Right lung (tissue), 10 donors: ENCODE measurements at places on chromosomes 11 and 22. TPM values are rescaled to one million over a fixed set of nuclear protein-coding genes. Genes with fewer than 3 reads are reported as not detected.

GRCh38 chr11:1840780-1841480 is 2.1 kb downstream of the TNNI2 start:
- no peak for DNase-seq

Gene GAL3ST1
- polyA plus RNA-seq: 10.7 TPM

GRCh38 chr11:86559311-86559945 is 113.0 kb downstream of the ME3 start:
- DNase-seq: peak; percentile 37

- no peak for DNase-seq
Measured at GRCh38 chr11:11966354-11966741, 42.1 kb downstream of the DKK3 start.

DNA sequence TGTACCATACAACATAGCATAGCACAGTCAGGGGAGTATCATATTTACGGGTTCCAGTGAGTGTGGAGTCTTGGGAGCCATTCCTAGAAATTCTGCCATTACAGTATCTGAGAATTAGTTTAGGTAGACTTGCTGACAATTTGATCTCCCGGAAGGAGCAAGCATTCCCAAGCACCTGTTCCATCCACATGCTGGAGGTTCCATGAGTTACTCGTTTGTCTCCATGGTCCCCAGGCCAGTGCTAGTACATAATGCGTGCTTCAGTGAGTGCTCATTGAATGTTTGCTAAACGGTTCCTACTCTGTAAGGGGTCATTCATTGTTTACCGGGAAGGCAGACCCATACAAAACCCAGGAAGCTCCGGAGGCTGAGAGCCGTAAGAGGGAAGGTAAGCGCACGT is 27.4 kb upstream of the MYOD1 start:
- no peak for DNase-seq
